ENCODE measurements at places on chromosomes 2 and 18. TPM values are rescaled to one million over a fixed set of nuclear protein-coding genes. Genes with fewer than 3 reads are reported as not detected.

GRCh38 chr2:38597115-38597514, 5.6 kb downstream of the HNRNPLL start:
- DNase-seq = no peak

GRCh38 chr2:217658806-217659205, 344.0 kb downstream of the TNS1 start:
- DNase-seq = no peak

The ST6GAL2 gene
- not detected for total RNA-seq

The TUBA3D gene
- not detected for total RNA-seq

GRCh38 chr2:37858400-37858711, 66.7 kb upstream of the RMDN2 start:
- peak; percentile 78 for DNase-seq

The SLC4A3 gene
- total RNA-seq = 10.2 TPM

DNA sequence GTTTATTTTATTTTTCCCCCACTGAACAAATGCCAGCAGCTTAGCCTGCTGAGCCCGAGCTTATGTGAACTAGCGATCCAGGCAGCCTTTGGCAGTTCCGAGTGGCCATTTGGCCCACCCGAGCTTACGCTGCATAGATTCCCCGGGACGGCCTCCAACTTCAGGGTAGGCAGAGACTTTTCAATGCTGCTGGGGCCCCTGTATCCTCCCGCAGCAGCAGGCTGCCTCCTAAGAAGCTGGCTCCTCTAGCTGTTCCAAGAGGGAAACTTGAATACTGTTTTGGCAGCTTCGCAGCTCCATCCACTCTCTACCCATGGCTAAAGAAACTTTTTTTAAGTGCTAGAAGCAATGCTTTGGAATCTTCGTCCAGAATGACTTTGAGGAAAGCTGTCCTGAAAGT, 295.2 kb downstream of the SS18 start:
- DNase-seq = no peak

DNA sequence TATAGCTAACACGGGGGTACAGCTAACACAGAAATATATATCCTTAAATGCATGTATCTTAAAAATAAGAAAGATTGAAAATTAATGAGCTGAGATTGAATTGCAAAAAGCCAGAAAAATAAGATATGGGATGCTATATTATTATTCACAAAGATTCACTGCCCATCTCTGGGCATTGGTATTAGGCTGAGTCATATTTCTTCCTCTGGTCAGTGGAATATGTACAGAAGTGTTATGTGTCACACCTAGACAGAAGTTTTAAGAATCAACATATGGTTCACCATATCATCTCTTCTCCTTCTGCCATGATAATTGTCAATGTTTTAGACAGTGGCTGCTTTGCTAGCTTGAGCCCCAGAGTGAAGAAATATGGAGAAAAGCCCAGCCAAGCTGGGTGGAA, 14.0 kb upstream of the MCFD2 start:
- no peak for DNase-seq

DNA sequence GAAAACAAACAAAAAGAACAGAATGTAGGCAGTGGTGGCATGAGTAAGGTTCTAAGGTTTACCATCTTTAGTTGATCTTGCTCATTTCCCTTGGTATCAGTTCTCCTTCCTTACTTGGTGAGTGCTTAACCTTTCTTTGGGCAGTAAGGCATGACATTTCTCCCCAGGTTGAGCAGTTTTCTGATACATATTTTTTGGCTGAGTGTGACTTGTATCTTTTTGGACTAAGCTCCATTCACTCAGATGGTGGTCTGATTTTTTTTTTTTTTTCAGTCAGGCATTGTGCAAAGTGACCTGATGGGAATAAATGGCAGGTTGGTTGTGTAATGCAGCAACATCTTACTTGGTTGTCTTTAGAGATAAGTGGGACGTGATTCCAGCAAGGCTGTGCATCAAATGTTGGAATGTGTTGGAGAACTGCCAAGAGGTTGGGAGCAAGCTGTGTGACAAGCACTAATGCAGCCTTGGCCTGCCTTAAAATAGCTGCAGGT, 15.1 kb downstream of the SPTBN1 start:
- DNase-seq = peak; percentile 81

The HOXD13 gene
- total RNA-seq = 1.8 TPM

The RASGRP3 gene
- 1.7 TPM for total RNA-seq

GRCh38 chr2:38394903-38395341, 17.8 kb upstream of the ATL2 start:
- DNase-seq = peak; percentile 81

The NEB gene
- not detected for total RNA-seq

GRCh38 chr2:190361572-190361971, 18.2 kb downstream of the INPP1 start:
- no peak for DNase-seq

GRCh38 chr2:54618646-54619565, 104.6 kb upstream of the EML6 start:
- DNase-seq = no peak

GRCh38 chr18:35131387-35132020, 90.3 kb downstream of the MAPRE2 start:
- no peak for DNase-seq

- no peak for DNase-seq
These were observed 522.8 kb downstream of the MBD2 start for GRCh38 chr18:53701697-53702096.

GRCh38 chr2:230900336-230900995, 24.6 kb downstream of the GPR55 start:
- DNase-seq = no peak

The TUBA4B gene
- total RNA-seq = not detected

DNA sequence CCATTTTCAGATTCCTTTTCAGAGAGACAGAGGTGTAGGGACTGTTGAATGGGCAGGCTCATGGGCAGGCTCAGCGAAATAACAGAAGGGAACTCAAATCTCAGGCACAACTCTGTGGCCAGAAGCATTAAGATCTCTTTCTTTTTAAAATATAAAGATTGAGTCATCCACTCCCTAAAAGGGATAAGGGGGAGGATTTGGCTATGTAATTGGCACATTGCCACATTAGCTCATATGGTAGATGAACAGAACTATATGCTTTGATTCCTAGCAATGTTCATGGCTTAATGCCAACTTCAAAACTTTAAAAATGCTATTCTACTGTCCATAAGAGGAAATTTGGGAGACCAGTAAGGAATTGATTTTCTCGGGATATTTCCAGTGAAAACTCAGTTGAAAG, 53.8 kb upstream of the SLC5A7 start:
- DNase-seq = no peak

- DNase-seq = no peak
These were observed 27.2 kb downstream of the ACAA2 start for GRCh38 chr18:49786019-49786720.

- no peak for DNase-seq
These were observed 29.4 kb downstream of the FBXO11 start for GRCh38 chr2:47876912-47877311.

The SERPINB2 gene
- total RNA-seq = 91.2 TPM

DNA sequence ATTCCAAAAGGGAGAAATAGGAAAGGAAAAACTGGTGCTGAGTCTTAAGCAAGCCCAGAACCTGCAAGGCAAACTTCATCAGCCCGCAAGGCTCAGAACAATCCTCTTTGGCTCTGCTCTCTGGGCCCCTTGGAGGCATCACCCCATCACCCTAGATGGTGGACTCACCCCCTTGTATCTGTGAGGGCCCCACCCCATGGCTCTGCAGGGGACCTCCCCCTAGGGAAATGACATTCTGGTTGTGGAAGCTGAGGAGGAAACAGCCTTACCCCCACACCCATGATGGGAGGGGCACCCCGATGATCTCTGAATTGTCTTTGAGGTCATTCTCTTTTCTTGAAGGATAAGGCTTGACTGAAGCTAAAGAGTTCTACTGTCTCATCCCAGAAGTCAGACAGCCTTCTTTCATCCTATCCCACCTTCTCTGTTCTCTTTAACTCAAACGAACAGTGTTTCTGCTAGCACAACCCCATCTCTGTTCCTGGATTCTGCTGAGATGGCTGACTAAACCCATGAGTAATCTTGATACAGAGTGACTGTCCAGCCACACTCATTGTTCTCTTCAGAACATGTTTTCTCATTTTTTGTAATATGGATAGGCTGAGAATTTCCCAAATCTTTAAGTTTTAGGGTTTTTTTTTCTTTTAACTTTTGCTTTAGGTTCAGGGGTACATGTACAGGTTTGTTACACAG, 492.1 kb upstream of the MYT1L start:
- DNase-seq = no peak

The E2F6 gene
- total RNA-seq = 10.7 TPM

The DSG4 gene
- total RNA-seq = not detected

The FAM237A gene
- total RNA-seq = not detected

- DNase-seq = no peak
These were observed 99.1 kb upstream of the ZNF397 start for GRCh38 chr18:35141567-35142274.

GRCh38 chr2:83186105-83186760, 1272.8 kb downstream of the SUCLG1 start:
- DNase-seq = no peak

The PRR30 gene
- total RNA-seq = not detected

DNA sequence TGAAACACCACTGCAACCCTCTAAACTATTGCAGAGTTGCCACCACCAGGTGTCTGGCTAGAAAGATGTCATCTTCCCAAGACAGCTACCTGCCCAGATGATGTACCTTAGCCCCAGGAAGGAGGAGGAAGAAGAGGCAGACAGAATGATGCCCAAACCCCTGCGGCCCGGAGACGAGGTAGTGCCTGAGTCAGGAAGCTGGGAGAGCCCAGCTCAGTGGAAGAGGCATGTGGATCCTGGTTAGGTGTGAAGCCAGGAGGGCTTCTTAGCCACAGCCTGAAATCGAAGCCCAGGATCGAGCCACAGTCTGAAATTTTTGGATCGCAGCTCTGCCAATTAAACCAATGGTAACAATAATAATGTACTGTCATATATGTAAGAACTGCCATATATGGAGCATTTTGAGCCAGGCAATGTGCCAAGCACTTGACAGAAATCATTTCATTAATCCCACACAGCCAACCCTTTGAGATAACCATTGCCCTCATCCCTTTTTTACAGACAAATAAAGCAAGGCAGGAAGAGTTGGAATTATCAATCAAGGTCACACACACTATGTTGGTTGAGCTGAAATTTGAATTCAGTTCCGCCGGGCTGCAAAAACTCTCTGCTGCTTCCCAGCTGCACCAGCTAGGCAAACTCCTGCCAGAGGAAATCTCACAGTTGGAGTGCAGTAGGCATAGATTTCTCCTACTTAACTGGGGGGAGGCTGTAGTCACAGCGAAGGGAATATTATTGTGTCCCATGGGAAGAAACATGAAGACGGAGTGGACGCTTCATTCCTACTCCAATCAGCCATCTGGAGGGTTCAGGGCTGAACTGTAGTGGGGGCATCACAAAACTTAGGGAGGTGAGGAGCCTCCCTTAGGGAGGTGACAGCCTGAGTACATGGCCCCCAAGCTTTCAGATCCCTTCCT, 19.4 kb upstream of the CYP1B1 start:
- DNase-seq = no peak

DNA sequence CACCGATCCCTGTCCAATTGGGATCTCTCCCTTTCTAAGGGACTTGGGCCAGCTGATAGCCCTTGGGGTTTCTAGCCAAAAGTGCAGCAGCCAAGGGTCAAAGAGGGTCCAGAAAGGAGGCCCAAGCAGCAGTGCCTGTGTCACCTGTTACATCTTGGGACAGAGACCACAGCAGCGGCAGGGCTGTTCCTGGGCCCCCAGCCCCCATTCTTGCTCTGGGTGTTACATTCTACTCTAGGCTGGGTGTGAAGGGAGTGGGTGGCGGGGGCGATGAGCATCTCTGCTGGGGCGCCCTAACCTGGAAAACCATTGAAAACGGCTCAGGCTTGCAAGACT, 1.2 kb downstream of the PAX3 start:
- DNase-seq = no peak

GRCh38 chr2:70143314-70144150, 47.3 kb downstream of the C2orf42 start:
- peak; percentile 51 for DNase-seq

The MATN3 gene
- total RNA-seq = 0.69 TPM

- DNase-seq = no peak
These were observed 385.5 kb downstream of the PIK3C3 start for GRCh38 chr18:42340423-42341009.

- no peak for DNase-seq
These were observed 169.3 kb upstream of the NXPH2 start for GRCh38 chr2:138949517-138949916.

The NPAS2 gene
- 13.3 TPM for total RNA-seq

The ANKRD30BL gene
- not detected for total RNA-seq

GRCh38 chr2:104432401-104432800, 421.5 kb upstream of the POU3F3 start:
- DNase-seq = no peak

GRCh38 chr2:234579231-234579962, 82.5 kb upstream of the ARL4C start:
- peak; percentile 58 for DNase-seq

DNA sequence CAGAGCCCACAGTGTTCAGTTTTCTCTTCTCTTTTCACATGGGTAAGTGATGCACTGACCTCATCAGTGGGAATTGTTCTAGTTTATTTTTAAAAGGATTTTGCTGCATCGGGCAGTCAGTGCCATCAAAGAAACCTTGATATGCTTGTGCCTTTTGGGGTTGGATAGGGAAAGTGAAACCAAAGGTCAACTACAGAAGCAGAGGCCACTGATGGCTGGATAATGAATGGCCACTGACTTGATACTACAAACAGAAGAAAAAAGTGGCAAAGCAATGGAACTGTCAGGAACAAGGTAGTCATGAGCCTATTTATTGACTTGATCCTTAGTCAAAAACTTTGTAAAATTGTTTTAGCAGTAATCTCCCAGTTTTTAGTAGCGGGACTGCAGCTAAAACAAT, 636.3 kb upstream of the ZEB2 start:
- no peak for DNase-seq

The BMP10 gene
- total RNA-seq = not detected

DNA sequence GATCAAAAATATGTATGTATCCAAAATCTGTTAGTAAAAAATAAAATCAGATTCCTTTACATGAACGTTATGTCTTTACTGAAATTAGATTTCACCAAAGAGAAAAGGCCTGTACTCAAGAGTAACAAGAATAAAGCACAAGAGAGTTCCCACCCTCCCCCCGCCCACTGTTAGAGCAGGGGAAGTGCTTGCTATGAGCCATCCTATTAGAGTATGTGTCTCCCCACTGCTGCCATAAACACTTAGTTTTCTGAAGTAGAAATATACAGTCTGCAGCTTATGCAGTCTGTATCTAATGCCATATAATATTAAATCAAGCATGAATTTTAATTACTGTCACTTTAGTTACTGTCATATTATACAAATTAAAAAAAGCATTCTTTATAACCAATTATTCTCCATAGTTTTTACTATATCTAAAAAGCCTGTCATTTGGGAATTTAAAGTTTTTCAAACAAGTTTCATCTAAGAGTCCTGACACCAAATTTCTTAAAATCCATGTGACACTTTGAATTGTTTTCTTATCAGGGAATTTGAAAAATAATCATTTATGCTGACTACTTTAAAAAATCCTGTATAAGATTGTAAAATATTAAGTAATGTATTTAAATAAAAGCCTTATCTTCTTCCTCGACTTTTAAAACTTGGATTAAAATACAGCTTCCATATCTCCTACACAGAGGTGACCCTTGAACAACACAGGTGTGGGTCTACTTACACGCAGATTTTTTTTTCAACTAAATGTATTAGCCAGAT, 51.8 kb upstream of the GPR75 start:
- no peak for DNase-seq
